ENCODE measurements at places on chromosomes 1 and 21.
A peak's percentile ranks its signal among the peaks of the same experiment; 100 is the strongest.

- no peak for DNase-seq
These were observed 39.1 kb upstream of the ENAH start for GRCh38 chr1:225691861-225692516.

DNA sequence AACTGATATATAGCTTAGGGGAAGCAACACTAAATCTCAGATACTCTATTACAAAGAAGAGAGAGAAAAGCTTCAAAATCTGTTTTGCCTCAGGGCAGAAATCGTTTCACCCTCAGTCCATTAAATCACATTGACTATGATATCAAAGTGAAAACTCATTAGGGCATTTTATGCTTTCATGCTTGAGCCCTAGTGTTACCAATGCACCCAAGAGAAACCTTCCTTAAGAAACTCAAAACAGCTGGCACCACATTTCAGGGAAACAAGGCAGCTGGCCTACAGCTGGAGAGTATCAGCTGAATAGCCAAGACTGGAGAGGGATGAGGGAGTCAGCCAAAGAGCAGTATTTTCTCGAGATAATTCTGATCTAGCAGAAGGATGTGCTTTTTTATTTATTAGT is 14.9 kb downstream of the COLGALT2 start:
- DNase-seq = no peak

- peak; percentile 40 for DNase-seq
These were observed 726 bp upstream of the CYB5R1 start for GRCh38 chr1:202967684-202968281.

DNA sequence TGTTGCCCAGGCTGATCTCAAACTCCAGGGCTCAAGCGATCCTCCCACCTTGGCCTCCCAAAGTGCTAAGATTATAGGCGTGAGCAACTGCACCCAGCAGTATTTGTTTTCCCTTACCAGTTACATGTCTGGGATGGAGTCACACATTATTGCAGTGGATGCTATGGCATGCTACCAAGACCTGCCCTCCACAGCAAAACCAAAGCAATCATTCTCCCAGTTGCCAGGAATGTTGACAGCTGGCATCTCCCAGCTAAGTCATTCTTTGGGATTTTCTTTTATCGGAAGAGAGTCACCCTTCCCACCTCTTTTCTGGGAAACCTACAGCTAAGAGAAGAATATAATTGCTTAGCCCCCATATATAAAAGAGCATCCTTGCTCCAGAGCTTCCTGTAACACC is 49.4 kb upstream of the RGS7 start:
- no peak for DNase-seq

GRCh38 chr1:67339623-67340343 is 32.1 kb downstream of the IL12RB2 start:
- DNase-seq = no peak

- DNase-seq = no peak
These were observed 47.6 kb upstream of the ADARB1 start for GRCh38 chr21:45026826-45027225.

- no peak for DNase-seq
These were observed 65.0 kb downstream of the LPAR3 start for GRCh38 chr1:84827976-84828375.

GRCh38 chr21:28608646-28609045 is 384.0 kb downstream of the LTN1 start:
- DNase-seq = no peak

GRCh38 chr1:171486048-171486519 is 754 bp downstream of the PRRC2C start:
- peak; percentile 36 for DNase-seq

DNA sequence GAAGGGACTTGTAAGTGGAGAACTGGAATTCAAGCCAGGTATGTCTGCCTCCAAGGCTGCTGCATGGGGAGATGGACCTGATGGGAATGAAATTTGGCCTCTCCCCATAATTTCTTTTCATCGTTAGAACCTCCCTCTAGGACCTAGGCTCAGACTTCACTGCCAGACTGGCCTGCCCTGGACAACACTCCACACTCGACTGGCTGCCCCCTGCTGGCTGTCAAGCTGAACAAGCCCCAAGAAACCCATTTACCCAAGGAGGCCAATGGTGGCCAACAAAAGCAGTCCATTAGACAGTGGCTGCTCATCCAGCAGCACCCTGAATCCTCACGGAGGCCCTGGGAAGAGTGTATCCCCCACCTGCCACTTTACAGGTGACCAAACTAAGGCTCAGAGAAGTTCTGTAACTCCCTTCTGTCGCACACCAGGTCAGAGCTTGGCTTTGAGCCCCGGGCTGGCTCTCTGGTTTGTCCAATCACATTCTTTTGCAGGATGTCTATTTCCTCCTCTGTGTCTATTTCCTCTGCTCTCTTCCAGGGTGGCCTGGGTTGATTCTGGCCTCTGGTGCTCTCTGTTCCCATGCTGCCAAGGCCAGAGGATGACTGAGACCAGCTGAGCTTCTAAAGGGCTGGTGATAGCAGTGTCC is 3.8 kb downstream of the RNF186 start:
- DNase-seq = peak; percentile 78

DNA sequence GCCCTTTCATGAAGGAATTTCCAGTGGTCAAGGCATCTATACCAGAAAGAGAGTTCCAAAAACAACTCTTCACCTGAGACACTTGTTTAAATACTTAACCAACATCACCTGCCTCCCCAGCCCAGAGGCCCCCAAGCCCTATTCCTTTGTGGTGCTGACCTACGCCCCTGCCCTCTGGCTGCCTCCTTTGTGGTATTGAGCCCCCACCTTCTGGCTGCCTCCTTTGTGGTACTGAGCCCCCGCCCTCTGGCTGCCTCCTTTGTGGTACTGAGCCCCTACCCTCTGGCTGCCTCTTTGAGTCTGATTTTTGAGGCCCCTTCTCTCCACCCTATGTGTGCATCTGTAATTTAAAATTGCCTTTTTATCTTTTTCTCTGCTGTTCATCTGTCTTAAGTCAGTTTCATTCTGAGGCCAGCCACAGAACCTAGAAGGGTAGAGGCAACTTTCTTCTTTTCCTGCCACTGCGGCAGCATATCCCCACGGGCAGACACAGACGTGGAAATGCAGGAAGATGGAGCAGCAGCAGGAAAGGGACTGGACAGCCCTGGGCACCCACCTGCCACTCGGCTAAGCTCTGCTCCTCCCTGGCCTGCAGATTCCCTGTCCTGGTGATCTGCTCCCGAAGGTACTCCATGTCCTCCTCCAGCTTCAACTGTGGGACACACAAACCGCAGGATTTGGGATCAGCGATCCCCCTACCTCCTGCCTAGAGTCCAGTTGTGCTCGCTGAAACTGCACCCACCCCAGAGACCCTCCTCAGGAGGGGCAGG is 3.2 kb downstream of the TRIM17 start:
- DNase-seq = no peak

GRCh38 chr1:38005195-38006007 is at the start of gene FHL3:
Gene FHL3, minus strand, starts transcription at chr1:38005514. Its CDS starts 6,102 bp downstream, at chr1:37999412.
- peak; percentile 87 for DNase-seq

DNA sequence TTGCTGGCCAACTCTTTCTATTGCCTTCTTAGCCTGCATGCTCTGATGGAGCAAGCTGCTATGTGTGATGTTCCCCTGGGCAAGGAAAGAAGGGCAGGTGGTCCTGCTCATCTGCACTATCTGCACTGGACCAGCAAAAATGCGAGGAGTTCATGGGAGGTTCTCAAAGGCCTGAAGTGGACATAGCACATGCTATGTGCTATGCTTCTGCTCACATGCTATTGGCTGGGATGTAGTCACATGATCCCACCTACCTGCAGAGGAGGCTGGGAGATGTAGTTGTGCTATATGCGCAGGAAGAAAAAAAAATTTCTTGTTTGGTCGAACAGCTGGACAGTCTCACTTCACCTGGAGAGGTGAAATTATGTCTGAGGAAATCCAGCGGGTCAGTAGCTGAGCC is 587.7 kb downstream of the MATN1 start:
- no peak for DNase-seq

GRCh38 chr1:212228591-212229119 is 56.6 kb upstream of the PPP2R5A start:
- no peak for DNase-seq

DNA sequence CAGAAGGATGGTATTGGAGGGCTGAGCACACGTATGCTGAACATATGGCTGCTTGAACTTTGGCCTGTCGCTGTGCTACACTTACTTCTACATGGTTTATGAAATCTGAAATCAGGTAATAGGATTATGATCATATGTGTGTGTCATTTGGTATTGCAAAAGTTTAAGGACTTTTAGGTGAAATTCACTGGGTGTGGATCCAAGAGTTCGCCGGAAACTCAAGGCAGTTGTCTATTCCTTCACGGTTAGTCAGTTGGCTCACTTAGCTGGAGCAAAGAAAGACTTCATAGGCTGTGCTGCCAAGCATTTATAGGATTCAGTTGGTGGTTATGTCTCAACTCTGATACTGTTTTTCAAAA is 927 bp downstream of the UAP1 start:
- no peak for DNase-seq

- peak; percentile 81 for DNase-seq
These were observed 50.6 kb upstream of the LYST start for GRCh38 chr1:235917267-235917811.

GRCh38 chr1:115063228-115063901 is 25.9 kb downstream of the TSPAN2 start:
- no peak for DNase-seq

- DNase-seq = peak; percentile 38
These were observed 38.4 kb downstream of the AHCTF1 start for GRCh38 chr1:246893191-246893939.

DNA sequence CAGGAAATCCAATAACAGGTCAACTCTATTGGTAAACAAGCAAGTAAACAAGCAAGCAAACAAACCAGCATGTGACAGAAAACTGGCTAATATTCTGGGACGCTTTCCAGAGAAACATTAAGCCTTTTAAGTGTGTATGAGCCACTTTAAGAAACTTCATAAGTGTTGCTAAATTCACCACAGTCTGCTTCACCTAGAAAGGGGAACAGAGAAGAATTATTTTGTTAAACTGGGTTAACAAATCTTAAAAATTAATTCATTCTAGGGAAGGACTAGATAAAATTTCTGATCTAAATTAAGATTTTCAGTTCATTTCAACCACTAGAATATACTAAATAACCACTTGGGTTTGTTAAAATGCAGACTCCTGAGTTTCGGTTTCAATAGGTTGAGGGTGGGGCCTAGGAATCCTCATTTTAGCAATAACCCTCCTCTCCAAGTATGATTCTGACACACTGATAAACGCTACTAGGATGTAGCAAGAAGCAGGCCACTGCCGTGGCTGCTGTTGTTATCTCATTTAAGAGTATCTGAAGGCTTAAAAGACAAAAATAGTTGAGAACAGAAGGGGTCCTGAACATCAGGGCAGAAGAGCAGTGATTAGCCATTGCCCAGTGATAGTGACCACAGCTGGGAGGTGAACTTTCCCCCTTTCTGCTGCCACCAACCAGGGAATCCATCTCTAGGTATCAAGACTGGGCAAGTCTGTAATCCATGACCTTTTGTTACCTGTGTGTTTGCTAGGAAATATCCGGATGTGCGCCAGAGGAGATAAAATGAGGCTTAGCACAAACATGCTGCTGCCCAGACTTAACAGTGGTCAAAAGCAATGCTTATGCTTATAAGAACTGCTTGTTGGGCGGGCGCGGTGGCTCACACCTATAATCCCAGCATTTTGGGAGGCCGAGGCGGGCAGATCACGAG is 11.2 kb downstream of the CREG1 start:
- DNase-seq = no peak

GRCh38 chr1:86704972-86705664 is 742 bp downstream of the SH3GLB1 start:
- peak; percentile 58 for DNase-seq

DNA sequence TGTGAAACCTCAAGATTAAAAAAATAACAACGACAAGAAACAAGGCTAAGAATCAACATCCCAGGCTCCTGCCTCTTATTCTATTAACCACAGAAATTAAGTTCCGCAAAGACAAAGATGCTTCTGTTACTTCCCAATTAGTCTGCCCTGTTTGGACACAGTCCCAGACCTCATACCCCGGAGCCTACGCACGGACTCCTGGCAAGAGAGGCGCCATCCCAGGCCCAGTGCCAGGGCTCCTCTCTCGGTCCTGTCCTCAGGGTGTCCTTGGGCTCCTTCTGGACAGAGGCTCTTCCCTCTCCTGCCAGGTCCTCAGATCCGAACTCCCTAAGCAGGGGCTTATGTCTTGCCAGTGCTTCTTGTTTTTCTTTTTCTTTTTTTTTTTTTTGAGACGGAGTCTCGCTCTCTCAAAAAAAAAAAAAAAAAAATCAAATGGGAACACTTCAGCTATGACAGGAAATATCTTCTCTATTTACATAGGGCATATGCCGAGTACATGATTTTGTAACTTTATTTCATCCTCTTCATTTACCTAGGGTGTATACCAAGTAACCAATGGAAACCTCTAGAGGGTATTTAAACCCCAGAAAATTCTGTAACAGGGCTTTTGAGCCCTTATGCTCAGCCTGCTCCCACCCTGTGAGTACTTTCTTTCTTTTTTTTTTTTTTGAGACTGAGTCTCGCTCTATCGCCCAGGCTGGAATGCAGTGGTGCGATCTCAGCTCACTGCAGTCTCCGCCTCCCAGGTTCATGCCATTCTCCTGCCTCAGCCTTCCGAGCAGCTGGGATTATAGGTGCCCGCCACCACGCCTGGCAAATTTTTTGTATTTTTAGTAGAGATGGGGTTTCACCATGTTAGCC is 11.7 kb upstream of the ENO1 start:
- DNase-seq = no peak

GRCh38 chr21:15840406-15840805 is 110.6 kb downstream of the USP25 start:
- no peak for DNase-seq

- DNase-seq = no peak
These were observed 497 bp downstream of the ID3 start for GRCh38 chr1:23558872-23559135.

- DNase-seq = no peak
These were observed 274.1 kb upstream of the CHRM3 start for GRCh38 chr1:239112101-239112935.

DNA sequence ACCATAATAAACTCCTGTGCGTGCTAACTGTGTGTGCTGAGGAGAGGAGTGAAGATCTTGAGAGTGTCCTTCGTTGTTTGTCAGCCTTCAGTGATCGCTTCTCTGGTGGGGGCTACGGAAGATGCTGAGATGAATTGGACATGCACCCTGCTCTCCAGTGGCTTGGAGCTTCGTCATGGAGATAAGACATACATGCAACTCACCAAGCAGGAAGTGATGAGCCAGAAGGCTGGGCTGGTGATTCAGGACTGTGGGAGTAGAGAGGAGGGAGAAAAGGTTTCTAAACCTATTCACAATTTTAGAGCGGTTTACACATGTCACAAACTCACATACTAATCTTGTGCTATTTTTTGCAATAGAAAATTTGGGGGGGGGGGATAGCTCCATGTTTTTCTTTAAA is 128.9 kb upstream of the ADAR start:
- DNase-seq = no peak

DNA sequence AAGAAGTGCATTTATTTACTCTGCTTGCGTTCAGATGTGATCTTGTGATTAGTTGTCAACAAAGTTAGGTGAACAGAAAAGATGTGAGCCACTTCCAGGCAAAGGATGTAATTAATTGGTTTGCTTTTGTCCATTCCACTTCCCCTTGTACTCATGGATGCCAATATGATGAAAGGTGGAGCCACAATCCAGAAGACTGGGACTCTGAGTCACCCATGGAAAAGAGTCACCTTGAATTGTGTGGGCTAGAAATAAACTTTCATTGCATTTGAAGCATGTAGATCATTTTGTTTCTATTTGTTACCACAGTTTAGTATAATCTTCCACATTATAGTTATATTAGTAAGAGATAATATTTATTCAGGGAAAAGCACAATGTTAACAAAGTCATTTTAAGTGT is 684.2 kb downstream of the LTN1 start:
- DNase-seq = no peak

GRCh38 chr1:21337454-21337927 is 47.2 kb upstream of the ECE1 start:
- DNase-seq = no peak

- no peak for DNase-seq
These were observed 86.4 kb downstream of the PLXNA2 start for GRCh38 chr1:208157769-208158168.

Data from GM13976 (cell line).